ENCODE measurements at places on chromosomes 1 and 21. TPM values are rescaled to one million over a fixed set of nuclear protein-coding genes. Genes with fewer than 3 reads are reported as not detected.

DNA sequence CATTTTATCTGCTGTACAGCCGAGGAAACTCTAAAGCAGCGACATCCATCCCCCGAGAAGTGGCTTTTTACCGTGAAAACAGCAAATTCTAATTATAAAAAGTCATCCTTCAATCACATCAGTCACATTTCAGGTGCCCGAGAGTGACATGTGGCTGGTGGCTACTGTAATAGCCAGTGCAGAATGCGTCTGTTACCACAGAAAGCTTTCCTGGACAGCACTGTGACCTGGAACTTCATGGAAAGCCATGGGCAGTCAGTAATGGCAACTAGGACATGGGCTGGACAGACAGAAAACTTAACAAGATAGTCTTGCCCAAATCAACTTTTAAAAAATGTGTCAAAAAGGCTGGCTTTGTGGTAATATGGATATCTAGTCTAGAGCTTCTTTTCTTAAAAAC lies 106.6 kb downstream of the BCAR3 start:
- no peak for DNase-seq

ZYG11A gene
- total RNA-seq: 0.47 TPM

DNA sequence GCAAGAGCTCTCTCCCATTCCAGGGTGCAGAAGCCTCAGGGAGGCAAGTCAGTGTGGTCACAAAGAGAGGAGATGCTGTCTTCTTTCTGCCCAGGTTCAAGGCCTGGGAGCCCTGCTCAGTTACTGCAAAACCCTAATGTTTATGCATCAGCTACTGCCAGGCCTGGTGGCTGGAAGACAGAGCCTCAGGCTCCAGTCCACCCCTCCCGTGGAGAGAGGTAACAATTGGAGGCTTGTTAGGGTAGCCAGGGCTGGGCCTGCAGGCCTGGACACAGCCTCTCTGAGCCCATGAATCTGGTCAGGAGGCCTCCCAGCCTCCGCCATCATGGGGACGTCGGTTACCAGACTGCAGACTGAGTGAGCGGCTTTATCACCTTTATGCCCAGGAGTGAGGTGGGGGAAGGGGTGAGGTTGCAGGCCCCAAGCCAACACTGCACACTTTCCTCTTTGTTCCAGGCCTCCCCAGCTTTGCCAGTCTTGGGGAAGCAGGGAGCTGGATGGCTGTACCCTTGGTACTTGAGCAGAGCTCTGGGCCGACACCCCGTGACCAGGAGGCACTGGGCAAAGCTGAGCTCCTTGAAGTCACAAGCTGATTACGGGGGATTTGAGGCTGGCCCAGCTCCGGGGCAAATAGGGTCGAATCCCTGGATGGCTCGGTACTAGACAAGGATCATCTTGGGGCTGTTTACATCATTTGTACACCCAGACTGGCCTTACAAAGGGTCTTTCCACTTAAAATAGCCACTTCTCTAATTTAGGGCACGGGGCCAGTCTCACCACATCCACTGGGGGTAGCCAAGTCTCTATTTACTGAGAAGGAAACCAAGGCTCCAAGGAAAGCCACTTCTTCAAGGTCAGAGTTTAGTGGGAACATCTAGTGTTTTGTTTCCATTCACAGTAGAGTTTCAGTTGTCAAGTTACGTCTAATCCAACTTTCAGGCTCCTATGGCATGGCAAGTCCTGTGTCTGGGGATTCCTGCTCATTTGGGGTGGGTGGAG lies 5.2 kb downstream of the SLC2A1 start:
- DNase-seq: no peak

GRCh38 chr21:44713846-44714245 lies 2.5 kb upstream of the TSPEAR start:
- DNase-seq: no peak

OR2T29 gene
- not detected for total RNA-seq

GRCh38 chr1:204817341-204817740 lies 53.3 kb upstream of the NFASC start:
- no peak for DNase-seq

GRCh38 chr1:96583903-96584302 lies 137.7 kb upstream of the PTBP2 start:
- no peak for DNase-seq

- DNase-seq: no peak
These were observed 84.2 kb upstream of the DISP3 start for GRCh38 chr1:11394592-11395245.

DNA sequence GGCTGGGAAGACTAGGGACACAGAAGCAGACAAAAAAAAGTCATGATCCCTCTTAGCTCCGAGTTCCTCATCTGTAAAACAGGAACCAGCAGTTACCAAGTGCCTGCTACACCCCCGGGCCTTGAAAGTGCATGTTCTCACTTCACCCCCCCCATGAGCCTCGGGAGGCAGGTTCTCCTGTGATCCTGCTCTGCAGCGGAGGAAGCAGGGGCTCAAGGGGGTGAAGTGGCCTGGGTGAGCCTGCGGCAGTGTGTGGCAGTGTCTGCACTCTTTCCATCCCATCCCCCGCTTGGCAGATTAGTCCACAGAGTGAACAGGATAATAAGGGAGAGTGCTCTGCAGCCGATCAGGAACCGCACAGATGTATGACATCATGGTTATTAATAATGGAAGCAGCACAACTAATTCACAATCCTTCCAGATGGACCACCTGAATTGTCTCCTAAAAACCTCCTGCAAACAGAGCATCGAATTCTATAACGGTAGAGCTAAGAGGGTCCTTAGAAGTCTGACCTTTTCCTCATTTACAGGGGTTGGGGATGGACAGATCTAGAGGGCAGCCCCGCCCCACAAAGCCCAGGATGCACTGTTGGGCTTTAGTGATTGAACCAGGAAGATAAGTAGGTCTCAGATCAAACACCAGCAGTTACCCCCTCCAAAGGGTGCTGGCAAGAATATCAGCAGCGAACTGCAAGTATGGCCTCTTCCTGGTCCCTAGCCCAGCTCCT lies 174.1 kb upstream of the EDN2 start:
- DNase-seq: no peak

- DNase-seq: no peak
These were observed 667.1 kb upstream of the PKN2 start for GRCh38 chr1:88016947-88017346.

WNT3A gene
- total RNA-seq: not detected

GRCh38 chr1:211369640-211370039 lies 43.0 kb downstream of the TRAF5 start:
- DNase-seq: no peak

- no peak for DNase-seq
These were observed 397.4 kb upstream of the PKN2 start for GRCh38 chr1:88286716-88287115.

AK5 gene
- 14.9 TPM for total RNA-seq

GRCh38 chr1:164443836-164444235 lies 115.1 kb upstream of the PBX1 start:
- DNase-seq: no peak

DNA sequence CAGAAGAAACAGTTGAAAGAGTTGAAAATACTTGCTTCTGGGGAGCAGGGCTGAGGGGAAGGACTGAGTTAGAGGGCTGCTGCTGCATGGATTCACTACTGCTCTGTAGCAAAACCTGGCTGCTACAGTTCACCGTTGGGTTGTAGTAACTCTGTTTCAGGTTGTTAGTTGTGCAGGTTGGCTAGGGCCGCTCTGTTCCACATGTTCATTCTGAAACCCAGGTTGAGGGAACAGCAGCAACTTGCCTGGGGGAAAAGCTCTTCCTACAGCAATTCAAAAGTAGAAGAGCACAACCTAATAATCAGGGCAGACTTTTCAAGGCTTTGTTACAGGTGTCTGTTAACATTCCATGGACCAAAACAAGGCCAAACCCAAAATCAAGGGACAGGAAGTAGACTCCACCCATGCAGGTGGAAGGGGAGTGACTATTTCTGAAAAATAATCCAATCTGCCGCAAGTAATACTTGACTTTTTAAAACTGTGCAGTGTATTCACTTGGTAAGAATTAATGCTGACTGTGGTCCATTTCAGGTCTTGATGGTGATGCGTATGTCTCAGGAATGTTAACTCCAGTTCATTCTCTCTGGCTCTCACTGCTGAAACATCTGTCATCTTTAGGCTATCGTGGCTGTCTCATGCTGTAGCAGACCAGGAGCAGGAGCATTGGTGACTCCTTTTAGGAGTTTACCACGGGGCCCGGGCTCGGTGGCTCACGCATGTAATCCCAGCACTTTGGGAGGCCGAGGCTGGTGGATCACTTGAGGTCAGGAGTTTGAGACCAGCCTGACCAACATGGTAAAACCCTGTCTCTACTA lies 5.1 kb upstream of the PARK7 start:
- DNase-seq: peak; percentile 41

DNA sequence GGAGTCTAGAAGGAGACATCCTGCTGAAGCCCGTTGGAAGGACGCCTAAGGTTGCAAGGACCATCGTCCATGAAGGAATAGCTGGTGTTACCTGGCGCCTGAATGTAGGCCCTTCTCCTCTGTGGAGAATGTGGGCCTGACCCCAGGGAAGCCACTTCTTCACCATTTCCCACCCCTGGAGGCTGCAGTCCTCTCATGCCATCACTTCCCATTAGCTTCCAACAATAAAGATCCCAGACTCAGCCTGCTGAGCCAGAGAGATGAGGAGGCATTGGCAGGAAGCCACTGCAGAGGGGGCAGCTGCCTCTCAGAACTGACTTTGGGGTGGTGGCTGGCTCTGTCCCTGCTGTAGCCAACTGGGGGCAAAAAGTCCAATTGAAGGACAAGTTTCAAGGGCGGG lies 21.3 kb upstream of the KCNE2 start:
- no peak for DNase-seq

DNA sequence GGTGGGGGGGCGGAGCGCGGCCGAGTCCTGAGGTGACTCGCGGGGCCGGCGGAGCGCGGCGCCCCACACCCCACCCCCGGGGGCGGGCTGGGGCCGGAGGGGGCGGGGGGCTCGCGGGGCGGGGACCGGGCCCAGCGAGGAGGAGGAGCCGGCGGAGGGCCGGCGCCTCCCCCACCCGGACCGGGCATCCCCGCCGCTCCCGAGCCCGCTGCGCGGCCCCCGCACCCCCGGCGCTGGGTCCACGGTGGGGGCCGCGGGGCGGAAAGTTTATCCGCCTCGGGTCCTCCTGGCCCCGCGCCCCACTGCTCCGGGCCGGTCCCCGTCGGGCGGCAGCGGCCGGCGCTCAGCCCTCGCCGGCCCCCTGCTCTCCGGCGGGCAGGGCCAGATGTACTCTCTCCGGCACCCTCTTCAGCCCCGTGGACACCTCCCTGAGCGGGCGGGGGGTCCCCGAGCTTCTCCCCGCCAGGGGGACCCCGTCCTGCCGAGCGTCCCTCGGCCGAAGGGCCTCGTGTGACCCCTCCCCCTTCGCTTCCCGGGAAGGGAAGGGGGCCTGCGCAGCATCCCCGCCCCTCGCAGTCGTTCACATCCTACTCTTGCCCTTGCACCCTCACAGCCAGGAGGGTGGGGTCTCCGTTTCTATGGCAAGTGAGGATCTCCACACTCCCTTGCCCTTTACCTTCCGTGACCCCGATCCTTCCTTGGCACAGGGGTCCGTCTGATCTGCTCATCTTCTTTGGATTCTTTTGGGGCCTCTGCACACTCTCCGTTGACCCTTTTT lies 663 bp downstream of the CAMTA1 start:
- no peak for DNase-seq

DNA sequence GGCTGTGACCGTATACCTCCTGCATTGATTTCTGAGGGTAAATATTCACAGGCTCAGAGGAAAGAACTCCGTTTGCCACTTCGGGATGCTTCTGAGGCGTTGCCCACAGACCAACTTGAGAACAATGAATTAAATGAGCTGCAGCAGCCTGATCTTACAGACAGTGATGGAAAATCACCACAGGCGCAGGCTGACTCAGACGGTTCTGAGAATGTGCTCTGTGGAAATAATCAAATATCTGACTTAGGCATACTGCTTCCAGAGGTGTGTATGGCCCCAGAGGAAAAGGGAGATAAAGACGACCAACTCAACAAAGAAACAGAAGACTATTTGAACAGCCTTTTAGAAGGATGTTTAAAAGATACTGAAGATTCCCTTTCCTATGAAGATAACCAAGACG lies 76.7 kb upstream of the SCCPDH start:
- no peak for DNase-seq

- DNase-seq: no peak
These were observed 31.0 kb upstream of the IFI16 start for GRCh38 chr1:158978730-158979129.

- DNase-seq: no peak
These were observed 90.0 kb downstream of the ASH1L start for GRCh38 chr1:155472491-155473083.

- DNase-seq: peak; percentile 37
These were observed 100.2 kb downstream of the SPATA46 start for GRCh38 chr1:162276493-162276892.

GRCh38 chr21:34289856-34290255 lies 74.0 kb upstream of the KCNE2 start:
- no peak for DNase-seq

DNA sequence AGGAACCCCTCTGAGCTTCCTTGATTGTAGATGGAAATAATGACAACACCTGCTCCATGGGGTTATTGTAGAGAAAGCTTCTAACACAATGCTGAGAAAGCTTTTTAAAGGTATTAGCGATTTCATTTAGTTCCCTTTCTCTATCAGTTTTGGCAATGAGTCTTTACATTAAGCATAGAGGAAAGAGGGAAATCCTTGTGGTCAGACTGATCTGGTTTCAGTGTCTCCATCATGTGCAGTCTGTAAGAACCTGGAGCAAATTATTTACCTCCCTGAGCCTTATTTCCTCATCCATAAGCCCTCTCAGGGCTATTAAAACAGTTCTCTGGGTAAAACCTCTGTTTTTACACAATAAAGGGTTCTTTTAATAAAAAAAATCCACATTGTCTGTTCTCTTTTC lies 87.5 kb downstream of the FGGY start:
- DNase-seq: no peak

DNA sequence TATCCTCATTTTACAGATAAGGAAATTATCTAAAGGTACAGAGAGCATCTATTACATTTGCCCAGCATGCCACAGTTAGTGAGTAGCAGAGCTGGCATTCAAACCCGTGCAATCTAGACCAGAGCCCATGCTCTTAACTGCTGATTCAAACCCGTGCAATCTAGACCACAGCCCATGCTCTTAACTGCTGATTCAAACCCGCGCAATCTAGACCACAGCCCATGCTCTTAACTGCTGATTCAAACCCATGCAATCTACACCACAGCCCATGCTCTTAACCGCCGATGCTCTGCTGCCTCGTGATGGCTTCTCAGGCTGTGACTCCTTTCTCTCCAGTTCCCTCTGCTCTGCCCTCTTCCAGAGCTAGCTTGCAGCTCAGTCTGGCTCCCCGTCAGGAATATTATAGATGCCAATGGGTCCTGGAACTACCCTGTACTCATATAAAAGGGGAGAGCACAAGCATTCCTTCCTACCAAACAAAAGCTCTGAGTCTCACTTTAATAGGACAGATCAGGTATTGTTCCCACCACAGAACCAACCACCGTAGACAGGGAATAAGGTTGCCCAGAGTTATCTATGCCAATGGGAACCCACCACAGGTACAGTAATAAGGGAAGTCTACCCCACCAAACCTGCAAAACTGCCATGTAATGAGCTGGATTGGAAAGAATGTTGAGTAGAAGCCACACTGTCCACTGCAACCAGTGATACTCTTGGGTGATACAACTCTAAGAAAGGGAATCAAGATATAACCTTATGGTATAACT lies 78.4 kb downstream of the SMYD3 start:
- DNase-seq: peak; percentile 97

GRCh38 chr1:181043025-181043888 lies 9.5 kb downstream of the MR1 start:
- DNase-seq: no peak

- DNase-seq: peak; percentile 94
These were observed 68.3 kb downstream of the DHRS3 start for GRCh38 chr1:12549460-12550349.

GRCh38 chr1:111223126-111223685 lies 4.3 kb upstream of the CHI3L2 start:
- DNase-seq: no peak

PDC gene
- total RNA-seq: not detected
